Activated CD4-positive, alpha-beta T cell treated with anti-CD3 and anti-CD28 coated beads, Interleukin-2, amount 50 U/mL, for 24 hours (primary cell): ENCODE measurements at places on chromosomes 13 and 19.
A peak's percentile ranks its signal among the peaks of the same experiment; 100 is the strongest.

DNA sequence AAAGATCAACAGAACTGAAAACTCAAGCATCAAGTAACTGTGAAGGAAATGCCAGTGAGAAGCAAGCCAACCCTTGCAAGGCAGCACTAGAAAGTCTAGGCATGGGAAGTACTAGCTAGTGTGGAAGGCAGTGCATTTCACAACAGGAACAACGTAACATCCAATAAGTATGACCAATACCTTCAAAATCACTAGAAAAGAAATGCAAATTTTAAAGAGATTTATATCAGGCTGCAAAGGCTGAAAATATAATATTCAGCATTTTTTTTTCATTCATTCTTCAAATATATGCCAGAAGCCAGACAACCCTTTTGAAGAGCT is 121.9 kb downstream of the DLEU7 start:
- DNase-seq: no peak

GRCh38 chr19:46753420-46754155 is 7.3 kb upstream of the STRN4 start:
- DNase-seq: peak; percentile 40

- DNase-seq: no peak
Measured at GRCh38 chr19:47310819-47311218, 1.2 kb downstream of the C5AR1 start.

DNA sequence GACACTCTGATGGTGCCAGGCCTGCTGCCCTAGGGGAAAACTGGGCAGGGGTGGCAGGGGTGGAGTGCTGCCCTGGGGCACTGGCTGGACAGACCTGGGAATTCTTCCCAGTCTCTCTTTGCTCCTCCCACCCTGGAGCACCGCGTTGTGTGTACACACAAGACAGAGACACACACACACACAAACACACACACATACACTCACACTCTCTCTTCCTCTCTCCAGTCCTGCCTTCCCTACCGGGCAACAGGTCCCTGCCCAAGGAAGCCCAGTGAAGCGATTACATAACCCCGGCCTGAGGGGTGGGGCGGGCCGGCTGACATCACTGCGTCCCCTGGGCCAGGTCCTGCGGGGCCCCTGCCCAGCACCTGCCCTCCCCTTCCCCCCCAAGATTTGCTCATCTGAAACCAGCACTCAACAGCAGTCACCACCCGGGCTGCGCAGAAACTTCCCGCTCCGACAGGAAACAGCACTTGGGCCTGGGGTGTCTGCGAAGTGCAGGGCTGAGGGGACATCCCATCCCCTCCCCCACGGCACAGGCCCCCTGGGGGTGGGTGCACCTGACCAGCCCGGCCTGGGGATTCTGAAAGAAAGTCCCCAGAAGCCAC is 1.2 kb downstream of the MKNK2 start:
- DNase-seq: no peak

DNA sequence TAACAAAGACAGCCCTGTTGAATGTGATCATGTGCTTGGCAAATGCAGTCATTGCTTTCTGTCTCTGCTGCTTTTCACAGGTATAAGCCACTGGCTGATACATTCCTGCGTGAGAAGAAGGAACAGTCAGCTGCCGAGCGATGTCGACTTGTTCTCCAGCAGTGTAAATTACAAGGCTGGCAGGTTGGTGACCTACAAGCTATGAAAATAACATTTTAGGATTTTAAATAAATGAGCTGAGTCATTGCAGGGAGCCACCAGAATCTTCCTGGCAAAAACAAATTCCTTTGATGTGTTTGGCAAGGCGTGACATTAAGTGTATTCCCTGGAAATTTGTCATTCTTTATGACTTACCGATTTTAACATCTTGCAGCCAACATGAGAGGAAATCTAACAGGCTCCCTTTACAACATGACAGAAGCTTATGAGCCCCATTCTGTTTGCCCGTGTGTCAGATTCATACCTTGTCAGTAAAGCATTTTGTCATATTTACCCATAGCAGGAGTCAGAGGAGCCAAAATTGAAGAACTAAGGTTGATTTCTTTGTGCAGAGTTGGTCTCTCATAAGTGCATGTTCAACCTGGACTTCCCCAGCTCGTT is 471.4 kb downstream of the MYO16 start:
- DNase-seq: no peak
